ENCODE measurements at places on chromosomes 13 and 19.

DNA sequence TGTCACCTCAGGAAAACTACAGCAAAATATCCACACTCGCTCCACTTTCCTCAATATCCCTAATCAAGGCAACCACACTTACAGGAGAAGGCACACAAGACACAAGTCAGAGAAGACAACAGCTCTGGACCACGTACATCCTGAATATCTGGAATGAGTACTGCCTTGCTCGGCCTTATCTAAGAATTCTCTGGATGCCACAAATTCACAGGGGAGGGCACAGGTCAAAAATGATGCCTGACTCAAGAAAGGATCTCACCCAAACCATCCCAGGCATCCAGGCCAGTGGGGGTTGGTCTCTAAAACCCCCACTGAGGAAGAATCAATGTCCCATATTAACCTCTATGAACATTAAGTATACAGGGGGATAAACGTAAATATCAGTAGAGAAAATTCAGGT is 29.9 kb downstream of the ATP7B start:
- no peak for DNase-seq

DNA sequence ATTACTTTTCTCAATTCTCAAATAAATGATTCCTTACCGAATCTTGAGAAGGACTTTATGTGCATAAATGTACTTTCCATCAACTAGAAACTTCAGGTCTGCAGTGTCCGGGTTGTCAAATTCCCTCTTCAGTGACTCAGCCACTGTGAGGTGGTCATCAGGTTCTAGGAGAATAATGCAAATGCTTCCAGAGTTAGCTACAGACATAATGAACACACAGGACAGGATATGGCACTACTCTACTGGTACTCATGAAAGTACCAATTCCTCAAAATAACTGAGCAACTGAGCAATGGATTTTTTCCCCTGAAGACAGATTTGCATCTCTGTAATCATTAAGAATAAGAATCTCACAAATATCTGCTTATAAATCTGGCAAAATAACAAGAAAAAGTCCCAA is 31.2 kb downstream of the RCBTB2 start:
- no peak for DNase-seq

- DNase-seq: no peak
Observed at GRCh38 chr13:48831248-48831647, 144.5 kb upstream of the FNDC3A start.

- no peak for DNase-seq
Observed at GRCh38 chr13:45932676-45933075, 81.1 kb upstream of the SIAH3 start.

DNA sequence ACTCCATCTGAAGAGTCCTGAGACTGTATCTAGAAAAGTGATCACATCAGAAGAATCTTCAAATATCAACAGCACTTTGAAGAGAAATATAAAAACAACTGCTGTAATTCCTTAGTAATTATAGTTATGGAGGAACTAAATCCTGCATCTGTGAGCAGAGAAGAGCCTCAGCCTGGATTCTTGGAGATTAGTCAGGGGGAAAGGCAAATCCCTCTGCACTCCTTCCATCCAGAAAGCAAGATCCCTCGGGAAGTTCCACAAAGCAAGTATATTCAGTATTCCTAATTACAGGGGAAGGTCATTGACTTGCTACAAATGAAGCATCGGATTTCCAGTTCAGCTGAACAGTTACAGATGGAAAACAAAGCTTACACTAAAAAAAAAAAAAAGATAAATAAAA is 256.6 kb upstream of the IPO5 start:
- DNase-seq: no peak
